Left cardiac atrium (tissue), 4 donors: ENCODE measurements at places on chromosomes 4 and X. TPM values are rescaled to one million over a fixed set of nuclear protein-coding genes. Genes with fewer than 3 reads are reported as not detected.

DNA sequence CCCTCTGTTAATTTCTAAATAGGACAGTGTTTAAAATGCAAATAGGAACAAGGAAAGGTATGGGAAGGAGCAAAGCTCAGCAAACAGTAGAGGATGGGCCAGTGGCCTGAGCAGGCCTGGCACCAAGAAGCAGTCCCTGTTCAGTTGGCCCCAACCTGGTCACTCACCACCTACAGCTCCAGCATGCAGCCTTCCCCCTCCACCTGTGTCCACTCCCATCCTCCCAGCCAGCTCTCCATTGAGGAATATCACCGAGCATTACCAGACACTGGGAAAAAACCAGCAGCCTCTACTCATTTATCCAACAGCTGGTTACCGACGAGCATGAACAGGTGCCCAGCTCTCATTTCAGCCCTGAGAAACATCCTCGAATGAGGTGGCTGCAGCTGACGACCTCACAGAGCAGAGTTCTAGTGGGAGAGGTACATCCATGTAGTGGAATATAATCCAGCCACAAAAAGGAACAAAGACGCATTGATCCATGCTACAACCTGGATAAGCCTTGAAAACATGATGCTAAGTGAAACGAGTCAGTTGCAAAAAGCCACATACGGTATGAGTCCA, 25.6 kb downstream of the CD99L2 start:
- no peak for DNase-seq

DNA sequence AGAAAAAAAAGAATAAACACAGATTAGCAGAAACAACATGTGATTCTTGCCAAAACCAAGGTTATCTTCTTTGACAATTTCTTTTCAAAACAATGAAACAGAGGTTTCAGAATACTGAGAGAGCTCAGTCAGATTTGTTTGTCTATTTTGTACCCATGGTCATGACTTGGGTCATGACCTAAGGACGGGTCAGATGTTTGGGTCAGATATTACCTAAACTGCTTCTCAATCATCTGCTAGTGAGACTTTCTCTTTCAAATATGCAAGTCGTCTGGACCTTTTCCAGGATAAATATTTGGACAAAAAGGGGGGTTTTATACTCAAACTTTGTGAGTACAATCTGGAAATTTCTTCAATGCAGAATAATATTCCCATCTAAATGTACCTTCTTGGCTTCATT, 148.3 kb upstream of the USP38 start:
- no peak for DNase-seq

GRCh38 chr4:188639479-188640100, 500.3 kb downstream of the TRIML1 start:
- DNase-seq, result no peak

GRCh38 chrX:15468036-15468435, 25.1 kb downstream of the PIR start:
- no peak for DNase-seq

DNA sequence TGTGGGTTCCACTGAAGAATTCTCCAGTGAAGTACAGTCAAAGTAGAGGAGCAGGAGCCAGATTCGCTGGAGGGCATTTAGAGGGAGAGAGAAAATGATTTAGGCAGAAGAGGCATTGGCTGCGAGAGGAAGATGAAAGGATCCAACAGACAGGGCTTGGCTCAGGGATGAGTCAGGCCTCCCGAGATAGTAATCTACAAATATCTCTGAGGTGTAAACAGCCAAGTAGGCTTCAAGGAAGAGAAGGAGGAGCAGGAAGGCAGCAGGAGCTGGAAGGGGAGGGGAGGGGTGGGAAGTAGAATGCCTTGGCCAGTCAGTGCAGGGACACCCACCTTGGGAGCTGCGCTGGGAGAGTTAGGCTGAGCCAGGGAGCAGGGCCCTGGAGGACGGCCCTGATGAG, 55.5 kb downstream of the PJA1 start:
- no peak for DNase-seq

DNA sequence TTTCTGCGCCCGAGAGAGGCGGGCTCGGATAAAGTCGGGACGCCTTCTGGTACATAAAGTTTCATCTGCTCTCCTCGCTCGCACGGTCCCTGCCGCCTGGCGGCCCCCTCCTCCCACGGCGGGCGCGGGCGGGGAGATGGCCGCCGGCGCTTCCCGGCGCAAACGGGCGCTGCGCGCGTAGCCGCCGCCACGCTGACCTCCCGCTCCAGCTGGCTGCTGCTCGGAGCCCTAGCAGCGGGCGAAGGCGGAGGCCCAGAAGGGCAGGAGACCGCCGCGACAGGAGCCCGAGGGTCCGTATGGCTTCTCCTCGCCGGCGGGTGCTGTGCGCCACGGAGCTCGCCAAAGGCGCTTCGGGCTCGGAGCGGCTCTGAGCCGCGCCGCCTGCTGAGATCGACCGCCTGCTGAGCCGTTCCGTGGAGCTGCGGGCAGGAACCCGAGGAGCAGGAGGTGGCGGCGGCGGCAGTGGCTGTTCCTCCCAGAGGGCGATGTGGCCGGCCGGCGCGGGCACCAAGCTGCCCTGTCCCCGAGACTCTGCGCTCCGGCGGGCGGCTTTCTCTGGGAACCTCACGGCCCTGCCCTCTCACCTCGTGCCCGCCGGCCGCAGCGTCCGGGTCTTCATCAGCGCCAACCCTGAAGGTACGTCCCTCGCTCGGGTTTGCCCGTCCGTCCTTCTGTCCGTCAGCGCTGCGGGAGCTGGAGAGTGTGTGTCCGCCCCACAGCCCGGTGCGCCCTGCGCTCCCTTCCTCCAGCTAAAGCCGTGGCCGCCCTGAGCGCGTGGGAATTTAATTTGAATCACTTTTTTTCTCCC, at the start of gene NWD2:
NWD2 (plus strand) TSS at position 161 of the 808 bp plus-strand sequence; CDS start at position 486, 325 bp downstream.
- DNase-seq, result no peak

OTC gene
- 0.58 TPM for total RNA-seq
